ENCODE measurements at places on chromosomes 12 and 14.

- DNase-seq = no peak
Measured at GRCh38 chr12:97512696-97513095, 50.1 kb downstream of the RMST start.

DNA sequence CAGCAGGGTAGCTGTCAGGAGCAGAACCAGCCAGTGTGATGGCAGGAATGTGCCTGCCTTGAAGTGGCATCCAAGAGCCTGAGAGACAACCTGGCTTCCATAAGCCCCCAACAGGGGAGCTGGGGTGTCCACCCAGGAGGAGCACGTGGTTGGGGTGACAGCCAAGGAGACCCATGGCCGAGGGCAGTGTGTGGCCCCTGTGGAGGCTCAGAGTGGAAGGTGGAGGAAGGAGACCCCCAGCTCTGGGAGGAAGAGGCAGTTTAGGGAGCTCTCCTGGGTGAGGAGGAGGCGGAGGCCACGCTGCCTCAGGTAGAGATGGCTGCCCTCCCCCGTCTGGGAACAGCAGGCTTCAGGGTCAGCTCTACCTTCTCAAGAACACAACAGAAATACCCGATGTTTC, 147.0 kb downstream of the CALM1 start:
- DNase-seq = no peak

GRCh38 chr12:55720894-55721444, 776 bp downstream of the RDH5 start:
- DNase-seq = no peak

- no peak for DNase-seq
Measured at GRCh38 chr14:35286707-35287106, 5.5 kb upstream of the PSMA6 start.

- DNase-seq = no peak
Measured at GRCh38 chr14:51684760-51685159, 33.0 kb downstream of the FRMD6 start.

GRCh38 chr12:56118688-56119357, 757 bp downstream of the ZC3H10 start:
- no peak for DNase-seq

DNA sequence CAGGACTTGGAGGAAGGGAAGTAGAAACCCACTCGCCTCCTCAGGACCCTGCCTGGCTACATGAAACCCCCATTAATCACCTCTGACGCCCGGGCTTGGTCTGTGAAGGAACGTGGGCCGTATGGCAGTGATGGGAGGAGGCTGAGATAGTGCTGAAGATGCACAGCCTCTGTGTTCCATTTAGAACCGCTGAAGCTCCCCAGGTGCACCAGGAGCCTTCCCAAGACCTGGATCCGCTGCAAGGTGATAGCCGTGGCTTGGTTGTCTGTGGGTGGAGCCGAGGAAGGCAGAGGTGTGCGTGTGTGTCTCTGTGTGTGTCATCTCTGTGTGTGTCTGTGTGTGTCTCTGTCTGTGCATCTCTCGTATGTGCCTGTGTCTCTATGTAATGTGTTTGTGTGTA, 293.1 kb downstream of the CACNA1C start:
- no peak for DNase-seq

DNA sequence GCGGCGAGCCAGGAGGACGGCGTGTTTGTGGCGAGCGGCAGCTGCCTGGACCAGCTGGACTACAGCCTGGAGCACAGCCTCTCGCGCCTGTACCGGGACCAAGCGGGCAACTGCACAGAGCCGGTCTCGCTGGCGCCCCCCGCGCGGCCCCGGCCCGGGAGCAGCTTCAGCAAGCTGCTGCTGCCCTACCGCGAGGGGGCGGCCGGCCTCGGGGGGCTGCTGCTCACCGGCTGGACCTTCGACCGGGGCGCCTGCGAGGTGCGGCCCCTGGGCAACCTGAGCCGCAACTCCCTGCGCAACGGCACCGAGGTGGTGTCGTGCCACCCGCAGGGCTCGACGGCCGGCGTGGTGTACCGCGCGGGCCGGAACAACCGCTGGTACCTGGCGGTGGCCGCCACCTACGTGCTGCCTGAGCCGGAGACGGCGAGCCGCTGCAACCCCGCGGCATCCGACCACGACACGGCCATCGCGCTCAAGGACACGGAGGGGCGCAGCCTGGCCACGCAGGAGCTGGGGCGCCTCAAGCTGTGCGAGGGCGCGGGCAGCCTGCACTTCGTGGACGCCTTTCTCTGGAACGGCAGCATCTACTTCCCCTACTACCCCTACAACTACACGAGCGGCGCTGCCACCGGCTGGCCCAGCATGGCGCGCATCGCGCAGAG, 873 bp downstream of the PLXNC1 start:
- DNase-seq = no peak

GRCh38 chr14:75406856-75407255, 21.0 kb upstream of the JDP2 start:
- no peak for DNase-seq

DNA sequence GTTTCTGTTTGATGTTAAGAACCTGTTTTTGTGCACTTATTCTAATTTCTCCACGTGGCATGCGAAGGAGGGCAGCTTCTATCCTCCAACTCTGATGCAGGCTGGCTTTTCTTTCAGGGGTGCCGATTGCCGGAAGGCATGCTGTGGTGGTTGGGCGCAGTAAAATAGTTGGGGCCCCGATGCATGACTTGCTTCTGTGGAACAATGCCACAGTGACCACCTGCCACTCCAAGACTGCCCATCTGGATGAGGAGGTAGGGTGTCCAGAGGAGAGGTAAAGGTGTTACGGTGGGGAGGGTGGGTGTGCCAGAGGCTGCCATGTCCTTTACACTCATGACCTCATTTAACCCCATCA, 29.6 kb downstream of the MTHFD1 start:
- no peak for DNase-seq

- no peak for DNase-seq
Measured at GRCh38 chr12:130880411-130880885, 8.6 kb downstream of the RAN start.

GRCh38 chr12:111168009-111168900, 200.6 kb downstream of the PHETA1 start:
- no peak for DNase-seq

GRCh38 chr12:78240827-78241226, 410.1 kb downstream of the NAV3 start:
- no peak for DNase-seq

DNA sequence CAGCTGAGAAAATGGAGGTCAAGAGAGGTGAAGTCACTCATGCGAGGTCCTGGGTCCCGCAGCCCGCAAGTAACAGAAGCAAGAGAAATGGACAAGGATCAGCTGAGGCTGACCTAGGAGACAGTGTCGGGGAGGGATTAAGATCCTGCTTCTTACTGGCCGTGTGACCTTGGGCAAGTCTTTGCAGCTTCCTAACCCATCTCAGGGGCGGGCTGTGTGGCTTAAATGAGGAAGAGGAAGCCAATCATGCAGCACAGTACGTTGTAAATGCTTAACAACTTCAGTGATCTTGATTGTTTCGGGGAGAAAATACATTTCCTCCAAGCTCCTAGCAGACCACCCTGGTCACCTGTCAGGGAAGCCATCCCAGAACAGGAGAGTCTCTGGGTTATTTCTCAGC, 7.1 kb upstream of the PGF start:
- no peak for DNase-seq

DNA sequence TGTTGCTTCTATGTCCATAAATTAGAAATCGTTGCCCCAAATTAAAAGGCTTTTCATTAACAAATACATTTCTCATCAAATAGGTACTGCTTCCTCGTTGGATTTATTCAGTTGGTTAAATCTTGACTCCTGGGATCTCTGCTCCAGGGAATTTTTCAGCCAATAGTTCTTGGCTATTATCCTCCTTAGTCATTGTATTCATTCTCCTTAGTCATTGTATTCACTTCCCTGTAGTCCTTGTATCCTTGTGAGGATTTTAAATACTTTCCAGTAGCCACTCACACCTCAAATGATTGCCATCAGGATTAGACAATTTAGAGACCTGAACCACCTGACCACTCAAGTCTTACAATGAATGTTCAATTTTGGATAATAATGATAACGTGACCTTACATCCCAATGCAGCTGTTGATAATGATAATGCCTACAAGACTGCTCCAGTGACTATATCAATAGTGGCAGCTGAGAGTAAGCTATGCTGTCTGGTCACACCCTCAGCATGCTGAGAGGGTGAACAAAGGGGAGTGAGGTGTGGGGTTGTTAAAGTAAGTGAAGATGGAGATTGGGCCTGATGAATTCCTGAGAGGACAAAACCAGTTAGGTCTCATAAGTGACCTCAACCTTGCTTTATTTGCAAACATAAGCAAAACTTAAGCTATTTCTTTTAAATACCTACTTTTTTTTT, 193.7 kb upstream of the RTL1 start:
- no peak for DNase-seq

GRCh38 chr14:81831128-81831820, 297.6 kb upstream of the SEL1L start:
- DNase-seq = no peak

GRCh38 chr14:36591482-36591881, 9.1 kb upstream of the NKX2-8 start:
- DNase-seq = no peak

GRCh38 chr12:86772696-86773095, 516.5 kb upstream of the MGAT4C start:
- no peak for DNase-seq

GRCh38 chr14:72753044-72753710, 140.7 kb downstream of the DPF3 start:
- no peak for DNase-seq

DNA sequence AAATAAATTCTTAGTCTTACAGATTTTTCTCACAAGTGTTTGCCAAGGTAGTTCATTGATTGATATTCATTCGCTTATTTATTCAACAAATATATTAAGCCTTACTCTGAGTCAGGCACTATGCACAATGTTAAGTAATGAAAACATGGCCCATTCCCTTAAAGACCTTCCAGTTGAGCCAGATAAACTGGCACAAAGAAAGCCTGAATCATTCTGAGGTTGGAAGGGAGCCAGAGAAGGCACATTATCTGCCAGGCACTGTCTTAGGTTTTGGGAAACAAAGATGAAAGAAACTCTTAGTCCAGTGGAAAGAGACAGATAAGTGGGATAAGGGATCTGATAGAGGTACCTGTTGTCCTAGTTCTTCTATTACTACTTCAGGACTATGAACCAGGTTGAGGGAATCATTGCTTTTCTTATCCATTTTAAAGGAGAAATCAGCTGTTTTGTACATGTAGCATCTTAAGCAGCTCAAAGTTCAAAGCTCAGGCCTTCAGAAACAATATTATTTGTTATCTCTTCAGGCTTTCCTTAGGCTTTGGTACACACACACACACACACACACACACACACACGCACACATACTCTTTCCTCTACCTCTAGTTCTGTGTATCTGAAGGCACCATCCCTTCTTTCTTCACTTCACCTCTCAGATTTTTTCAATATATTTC, 27.0 kb downstream of the PDE6H start:
- DNase-seq = no peak

GRCh38 chr14:77260631-77261030, 10.4 kb downstream of the NGB start:
- DNase-seq = no peak

- no peak for DNase-seq
Measured at GRCh38 chr12:32698285-32698684, 19.2 kb downstream of the DNM1L start.

GRCh38 chr14:36617824-36618223, 35.4 kb upstream of the NKX2-8 start:
- DNase-seq = no peak

DNA sequence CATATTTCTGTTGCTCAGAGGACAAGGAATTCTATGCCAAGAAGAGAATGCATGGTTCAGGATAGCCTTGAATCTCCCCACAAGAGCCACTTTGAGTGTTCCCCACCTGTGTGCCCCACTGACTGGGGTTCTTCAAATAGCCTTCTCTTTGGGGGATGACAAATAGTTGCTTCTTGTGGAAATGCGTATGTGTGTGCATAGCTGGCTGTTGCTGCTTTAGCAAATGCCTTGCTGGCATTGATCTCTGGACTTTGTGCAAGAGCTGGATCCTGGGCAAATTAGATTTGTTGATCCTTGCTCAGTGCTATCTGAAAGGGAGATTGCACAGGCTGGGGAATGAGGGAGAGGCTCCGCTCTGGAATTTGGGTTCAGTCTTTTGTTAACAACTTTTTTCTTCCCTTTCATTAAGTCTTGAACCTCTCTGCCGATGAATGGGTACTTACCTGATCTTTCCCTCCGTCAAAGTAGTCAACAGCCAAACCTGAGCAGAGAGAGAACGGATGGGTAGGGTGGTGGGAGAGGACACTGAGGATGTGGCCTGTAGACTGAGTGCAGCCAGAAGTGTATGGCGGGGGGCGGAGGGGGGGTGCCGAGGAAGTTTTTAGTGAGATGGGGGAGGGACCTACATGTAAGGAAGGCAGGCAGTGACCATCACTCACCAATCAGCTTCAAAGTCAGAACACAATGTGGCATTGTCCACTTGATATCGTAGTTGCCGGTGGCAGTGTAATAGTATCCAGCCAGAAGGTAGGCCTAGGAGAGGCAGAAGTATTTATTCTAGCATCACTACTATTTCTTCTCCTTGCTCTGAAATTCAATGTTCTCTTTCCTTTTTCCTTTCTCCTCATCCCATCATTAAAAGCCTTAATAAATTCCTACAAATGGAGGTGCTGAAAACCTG, 10.7 kb downstream of the EMG1 start:
- no peak for DNase-seq

DNA sequence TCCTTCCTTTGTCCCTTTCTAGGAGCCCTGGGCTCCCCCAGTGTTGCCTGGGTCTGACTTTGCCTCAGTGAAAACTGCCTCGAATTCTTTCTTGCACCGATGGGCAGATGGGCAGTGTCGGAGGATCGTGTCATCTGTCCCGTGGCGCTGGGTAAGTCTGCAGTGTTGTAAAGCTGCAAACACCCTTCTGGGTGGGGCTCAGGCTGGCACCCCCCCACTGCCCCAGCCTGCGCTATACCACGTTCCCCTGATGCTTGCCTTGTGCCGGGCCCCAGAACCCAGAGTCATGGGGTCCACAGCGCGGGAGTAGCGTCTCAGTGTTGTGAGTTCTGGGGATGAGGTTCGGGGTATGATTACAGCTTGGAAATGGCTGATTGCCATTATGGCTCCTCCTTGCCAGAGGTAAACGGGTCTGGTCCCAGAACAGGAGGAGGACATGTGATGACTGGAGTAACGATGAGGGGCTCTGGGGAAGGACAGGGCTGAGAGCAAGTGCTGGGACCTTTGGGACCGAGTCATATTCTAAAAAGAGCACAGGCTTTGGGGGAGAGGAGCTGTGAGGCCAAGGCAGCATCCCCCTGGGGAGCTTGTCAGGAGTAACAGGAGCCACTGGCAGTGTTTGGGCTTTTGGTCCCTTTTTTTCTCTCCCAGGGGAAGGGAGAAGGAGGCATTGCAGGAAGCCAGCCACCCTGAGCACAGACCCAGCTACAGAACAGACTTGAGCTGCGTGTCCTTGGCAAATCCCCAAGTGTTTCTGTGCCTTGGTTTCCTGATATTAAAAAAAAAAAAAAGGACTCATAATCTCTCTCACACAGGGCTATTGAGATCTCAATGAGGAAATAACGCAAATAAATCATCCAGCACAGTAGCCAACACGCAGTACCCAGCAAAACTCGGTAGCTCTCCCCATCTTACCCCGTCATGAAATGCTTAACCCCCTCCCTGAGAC, 4.3 kb downstream of the RTL1 start:
- DNase-seq = no peak

- no peak for DNase-seq
Measured at GRCh38 chr12:32907898-32908476, 11.4 kb upstream of the PKP2 start.

GRCh38 chr12:41681898-41682297, 462.8 kb downstream of the GXYLT1 start:
- no peak for DNase-seq

GRCh38 chr14:91241863-91242262, 2.6 kb downstream of the GPR68 start:
- DNase-seq = no peak

Measured in iPS DF 6.9 (cell line).